GM04504 (cell line): ENCODE measurements at places on chromosomes 1 and 21.
A peak's percentile ranks its signal among the peaks of the same experiment; 100 is the strongest.

DNA sequence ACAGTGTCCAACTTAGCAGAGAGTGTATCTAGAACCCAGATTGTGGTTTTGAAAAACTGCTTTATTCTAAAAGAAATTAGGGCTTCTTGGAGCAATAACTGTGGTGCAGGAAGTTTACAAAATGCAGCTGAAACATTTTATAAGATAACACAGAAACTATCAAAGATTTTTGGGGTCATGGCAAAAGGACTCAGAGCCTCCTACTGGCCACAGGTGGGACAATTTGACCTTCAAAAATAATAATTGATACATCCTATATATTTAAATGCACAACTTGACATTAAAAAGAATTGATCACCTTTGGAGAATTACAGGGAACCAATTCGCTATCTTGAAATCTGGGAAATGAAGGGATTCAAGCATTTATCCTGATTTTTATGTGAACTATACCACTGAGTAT lies 235.2 kb downstream of the RPS6KC1 start:
- no peak for DNase-seq

DNA sequence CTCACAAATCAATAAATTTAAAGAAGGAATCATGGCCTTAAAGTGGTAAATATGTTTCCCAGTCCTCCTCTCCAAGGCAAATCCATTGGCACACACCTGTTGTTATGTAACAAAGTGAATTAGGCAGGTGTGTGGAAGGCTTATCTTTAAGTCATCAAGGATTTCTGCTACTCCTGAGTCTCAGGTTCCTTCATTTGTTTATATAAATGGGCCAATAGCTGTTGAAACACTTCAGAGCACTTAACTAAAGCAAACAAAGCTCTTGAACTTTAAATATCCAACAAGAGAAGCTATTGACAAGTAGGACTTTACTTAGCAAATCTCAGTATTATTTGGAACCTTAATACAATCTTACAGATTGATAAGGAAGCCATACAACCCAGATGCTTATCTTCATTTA lies 99.3 kb upstream of the ESRRG start:
- no peak for DNase-seq

- no peak for DNase-seq
Measured at GRCh38 chr1:229199261-229200243, 71.4 kb upstream of the RAB4A start.

- DNase-seq: no peak
Measured at GRCh38 chr1:218996362-218996761, 177.3 kb upstream of the LYPLAL1 start.

- DNase-seq: no peak
Measured at GRCh38 chr1:42264511-42265190, 70.4 kb downstream of the FOXJ3 start.

- DNase-seq: no peak
Measured at GRCh38 chr1:30852026-30852425, 56.5 kb downstream of the SDC3 start.

GRCh38 chr1:181011301-181012202 lies 11.1 kb downstream of the STX6 start:
- DNase-seq: no peak

DNA sequence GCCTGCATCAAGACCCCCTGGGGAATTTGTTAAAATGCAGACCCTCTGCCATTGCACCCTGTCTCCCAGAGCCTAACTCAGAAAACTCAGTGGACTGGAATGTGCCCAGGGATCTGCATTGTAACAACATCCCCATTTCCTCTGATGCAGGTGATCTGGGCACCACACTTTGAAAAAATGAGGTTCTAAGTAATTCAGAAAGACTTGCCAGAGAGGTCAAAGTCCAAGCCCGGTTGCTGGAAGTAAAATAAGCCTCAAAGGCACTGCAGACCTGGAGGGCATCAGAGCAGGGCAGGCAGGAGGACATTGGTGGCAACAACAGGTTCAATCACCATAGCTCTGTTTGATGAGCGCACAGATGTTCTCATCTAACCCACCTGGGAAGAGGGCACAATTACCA lies 90.7 kb downstream of the SYT2 start:
- DNase-seq: no peak

DNA sequence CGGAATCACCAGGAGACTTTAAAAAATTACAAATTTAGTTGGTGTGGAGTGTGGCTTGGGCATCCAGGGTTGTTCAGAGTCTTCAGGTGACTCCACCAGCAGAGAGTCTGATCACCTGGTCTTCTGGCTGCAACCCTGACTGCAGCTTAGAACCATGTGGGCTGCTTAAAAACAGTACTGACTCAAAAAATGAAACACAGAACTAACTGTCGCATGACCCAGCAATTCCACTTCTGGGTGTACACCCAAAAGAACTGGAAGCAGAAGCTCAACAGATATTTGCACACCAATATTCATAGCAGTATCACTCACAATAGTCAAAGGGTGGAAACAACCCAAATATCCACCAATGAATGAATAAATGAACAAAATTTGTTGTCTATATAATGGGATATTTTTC lies 17.3 kb downstream of the TLR5 start:
- DNase-seq: no peak

- no peak for DNase-seq
Measured at GRCh38 chr1:56972976-56973375, 7.2 kb upstream of the C8B start.

DNA sequence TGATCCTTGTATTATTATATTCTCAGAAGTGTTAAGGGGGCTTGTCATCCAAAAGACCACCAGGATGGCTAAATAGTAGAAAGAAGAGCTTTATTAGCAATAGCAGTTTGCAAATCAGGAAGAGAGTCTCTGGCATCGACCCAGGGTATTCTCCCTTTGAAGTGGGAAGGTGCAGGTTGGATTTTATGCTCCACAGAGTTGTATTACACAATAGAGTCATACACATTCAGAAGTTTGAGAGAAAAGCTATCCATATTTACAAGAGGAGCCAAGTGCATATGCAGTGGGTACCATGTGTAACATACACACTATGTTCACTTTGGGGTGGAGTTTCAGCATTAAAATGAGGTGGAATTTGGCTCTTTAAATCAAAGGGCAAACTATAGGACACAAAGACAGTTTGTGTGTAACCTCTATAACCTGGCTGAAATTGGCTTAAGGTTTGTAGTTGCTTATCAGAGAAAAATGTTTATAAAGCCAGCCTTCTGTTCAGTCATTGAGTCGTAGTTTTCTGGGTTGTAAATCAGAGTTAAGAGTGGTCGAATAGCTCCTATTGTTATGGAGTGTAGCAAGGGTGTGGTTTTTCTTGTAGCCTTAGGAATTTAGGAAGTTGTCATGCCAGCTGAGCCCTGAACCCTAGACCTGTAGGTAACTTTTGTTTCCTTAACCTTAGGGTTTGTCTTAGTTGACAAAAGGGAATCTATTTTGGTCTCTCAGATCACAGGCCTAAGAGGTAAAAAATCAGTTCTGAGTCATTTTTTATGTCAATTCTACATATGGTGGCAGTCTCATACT lies 125.3 kb downstream of the DNM3 start:
- no peak for DNase-seq

DNA sequence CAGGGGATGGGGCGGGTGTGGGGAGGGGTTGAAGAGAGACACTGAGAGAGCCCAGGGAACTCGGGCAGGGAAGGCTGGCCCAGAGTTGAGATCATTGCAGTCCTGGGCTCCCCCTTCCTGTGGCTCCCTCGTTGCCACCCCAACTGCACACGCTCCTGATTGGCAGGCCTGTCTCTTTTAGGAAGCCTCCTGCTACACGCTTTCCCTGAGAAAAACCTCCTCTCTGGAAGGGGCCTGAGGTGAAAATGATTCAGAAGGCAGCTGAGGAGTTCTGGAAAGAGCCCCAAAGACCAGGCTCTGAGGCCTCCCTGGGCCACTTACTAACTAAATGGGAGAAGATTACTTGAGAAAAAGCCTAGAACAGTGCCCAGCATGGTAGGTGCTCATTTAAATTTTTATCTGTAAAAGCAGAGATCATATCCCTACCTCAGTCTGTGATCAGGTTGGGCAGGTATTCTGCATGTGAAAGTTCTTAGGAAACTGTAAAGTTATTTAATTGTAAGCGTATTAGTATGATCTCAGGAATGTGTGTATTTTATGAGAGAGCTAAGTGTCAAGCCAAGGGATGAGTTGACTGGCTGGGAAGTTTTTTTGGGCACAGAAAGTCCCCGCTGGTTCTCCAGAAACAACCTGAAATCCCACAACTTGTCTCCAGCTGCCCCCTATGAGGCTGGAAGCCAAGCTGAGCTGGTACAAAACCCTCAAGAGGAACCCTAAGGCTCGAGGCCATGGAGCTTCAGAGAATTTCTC lies 65.2 kb upstream of the EPS8L3 start:
- no peak for DNase-seq

- no peak for DNase-seq
Measured at GRCh38 chr1:239563681-239564080, 177.3 kb downstream of the CHRM3 start.

GRCh38 chr1:25673962-25674806 lies 57.6 kb downstream of the MAN1C1 start:
- no peak for DNase-seq

- DNase-seq: no peak
Measured at GRCh38 chr1:114126261-114127095, 27.2 kb downstream of the SYT6 start.

DNA sequence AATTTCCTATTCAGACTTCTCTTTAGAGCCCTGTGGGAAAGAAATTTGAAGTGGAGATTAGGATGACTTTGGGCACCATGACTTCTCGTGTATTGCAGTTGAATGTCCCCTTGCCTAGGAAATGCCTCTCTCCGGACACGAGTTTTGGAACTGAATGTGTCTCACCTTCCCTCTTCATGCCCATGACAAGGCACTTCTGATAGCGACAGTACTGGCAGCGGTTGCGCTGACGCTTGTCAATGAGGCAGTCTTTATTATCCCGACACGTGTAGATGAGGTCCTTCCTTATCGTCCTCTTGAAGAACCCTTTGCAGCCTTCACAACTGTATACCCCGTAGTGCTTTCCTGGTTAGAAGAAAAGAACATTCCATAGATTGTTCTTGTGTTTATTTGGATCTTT lies 28.1 kb downstream of the RXRG start:
- no peak for DNase-seq

DNA sequence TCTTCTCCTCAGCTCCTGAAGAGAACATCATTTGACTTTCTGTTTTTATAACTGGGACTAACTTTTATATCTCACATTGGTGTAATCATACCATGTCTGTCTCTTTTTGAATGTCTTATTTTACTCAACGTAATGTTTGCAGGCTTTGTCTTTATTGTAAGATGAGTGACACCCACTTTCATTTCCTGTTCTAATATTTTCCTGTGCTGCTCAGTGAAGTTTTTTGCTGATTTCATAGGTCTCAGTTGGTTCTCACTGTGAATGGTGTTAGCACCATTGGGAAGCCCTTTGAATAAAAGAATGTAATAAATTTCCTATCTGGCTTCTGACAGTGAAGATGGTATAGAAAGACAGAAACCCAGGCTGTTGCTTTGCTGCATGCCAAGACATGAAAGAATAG lies 84.0 kb downstream of the RAVER2 start:
- no peak for DNase-seq

- DNase-seq: no peak
Measured at GRCh38 chr1:107244709-107245500, 104.1 kb downstream of the NTNG1 start.

DNA sequence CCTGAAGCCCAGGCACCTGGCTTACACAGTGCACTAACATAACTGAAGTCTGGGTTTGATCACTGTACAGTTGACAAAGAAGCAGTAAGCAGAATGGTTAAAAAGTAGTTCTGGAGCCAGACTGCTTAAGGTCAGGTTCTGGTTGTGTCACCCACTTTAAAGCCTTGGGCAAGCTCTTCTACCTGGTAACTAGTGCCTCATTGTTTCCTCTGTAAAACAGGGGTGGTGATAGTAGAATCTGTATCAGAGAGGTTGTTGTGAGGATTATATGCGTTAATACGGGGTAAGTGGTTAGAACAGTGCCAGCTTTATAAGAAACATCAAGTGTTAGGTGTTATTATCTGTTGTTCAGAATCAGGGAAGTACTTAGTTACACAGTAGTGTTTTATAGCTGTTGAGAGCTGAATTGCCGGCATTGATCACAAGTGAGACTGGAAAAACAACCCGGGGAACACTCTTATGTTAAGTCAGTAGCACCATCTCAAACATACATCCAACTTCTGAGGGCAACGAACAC lies 3.7 kb downstream of the BACH1 start:
- DNase-seq: no peak

DNA sequence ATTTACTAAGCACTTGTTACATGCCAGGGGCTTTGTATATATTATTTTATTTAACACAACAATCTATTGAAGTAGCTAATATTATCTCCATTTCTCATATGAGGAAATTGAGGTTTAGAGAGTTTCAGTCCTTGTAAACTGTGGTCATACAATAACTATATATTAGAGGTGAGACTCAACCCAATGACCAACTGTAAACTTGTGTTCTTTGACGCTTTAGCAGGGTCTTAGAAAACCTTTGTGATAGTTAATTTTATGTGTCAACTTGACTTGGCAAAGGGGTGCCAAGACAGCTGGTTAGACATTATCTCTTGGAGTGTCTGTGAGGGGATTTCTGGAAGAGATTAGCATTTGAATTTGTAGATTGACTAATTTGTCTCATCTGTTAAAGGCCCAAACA lies 252.4 kb upstream of the B3GALT2 start:
- no peak for DNase-seq

DNA sequence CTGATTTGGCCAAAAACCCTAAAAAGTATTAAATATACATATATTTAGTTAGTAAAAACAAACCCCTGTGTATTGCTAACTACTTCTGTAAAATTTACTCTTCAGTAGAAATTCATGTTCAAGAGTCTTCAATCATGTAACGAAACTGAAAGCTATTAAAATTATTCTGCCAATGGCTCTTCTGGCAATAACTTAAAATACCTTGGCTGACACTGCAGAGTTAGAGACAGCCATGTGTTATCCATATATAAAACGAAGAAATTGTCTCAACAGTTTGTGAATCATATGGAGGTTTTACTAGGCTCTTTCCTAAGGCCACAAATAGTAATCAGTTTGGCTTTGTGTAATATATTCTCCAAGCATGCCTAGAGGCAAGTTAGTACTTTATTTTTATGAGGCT lies 357.2 kb downstream of the COL11A1 start:
- no peak for DNase-seq

DNA sequence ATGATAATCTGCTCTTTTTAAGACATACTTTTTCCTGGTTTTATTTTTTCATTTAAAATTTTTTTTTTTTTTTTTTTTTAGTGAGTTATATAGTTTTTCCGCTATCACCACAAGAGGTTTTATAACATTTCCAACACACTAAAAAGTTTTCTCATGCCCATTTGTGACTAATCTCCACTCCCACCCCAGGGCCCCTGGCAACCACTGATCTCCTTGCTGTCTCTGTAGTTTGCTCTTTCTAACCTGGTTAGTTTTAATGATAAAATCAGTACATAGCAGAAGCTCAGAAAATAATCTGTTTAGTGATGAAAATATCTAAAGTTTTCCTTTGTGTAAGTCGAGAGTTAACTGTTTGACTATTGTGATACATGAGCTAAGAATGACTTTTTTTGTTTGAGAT lies 41.8 kb downstream of the IARS2 start:
- DNase-seq: no peak

- DNase-seq: peak; percentile 41
Measured at GRCh38 chr1:53693773-53694717, 44.9 kb downstream of the GLIS1 start.

- no peak for DNase-seq
Measured at GRCh38 chr1:221777431-221778072, 35.7 kb upstream of the DUSP10 start.

- no peak for DNase-seq
Measured at GRCh38 chr1:235887676-235888075, 21.0 kb upstream of the LYST start.

- no peak for DNase-seq
Measured at GRCh38 chr1:155884031-155884960, 24.9 kb downstream of the SYT11 start.

- no peak for DNase-seq
Measured at GRCh38 chr1:163758977-163759670, 437.4 kb downstream of the NUF2 start.
